Caki2 (cell line): ENCODE measurements at places on chromosomes 3 and 15. TPM values are rescaled to one million over a fixed set of nuclear protein-coding genes. Genes with fewer than 3 reads are reported as not detected.

GRCh38 chr3:42055291-42055690 is 35.9 kb upstream of the TRAK1 start:
- DNase-seq: no peak

- no peak for DNase-seq
These were observed 174.9 kb upstream of the SEMA6D start for GRCh38 chr15:47542312-47542989.

DNA sequence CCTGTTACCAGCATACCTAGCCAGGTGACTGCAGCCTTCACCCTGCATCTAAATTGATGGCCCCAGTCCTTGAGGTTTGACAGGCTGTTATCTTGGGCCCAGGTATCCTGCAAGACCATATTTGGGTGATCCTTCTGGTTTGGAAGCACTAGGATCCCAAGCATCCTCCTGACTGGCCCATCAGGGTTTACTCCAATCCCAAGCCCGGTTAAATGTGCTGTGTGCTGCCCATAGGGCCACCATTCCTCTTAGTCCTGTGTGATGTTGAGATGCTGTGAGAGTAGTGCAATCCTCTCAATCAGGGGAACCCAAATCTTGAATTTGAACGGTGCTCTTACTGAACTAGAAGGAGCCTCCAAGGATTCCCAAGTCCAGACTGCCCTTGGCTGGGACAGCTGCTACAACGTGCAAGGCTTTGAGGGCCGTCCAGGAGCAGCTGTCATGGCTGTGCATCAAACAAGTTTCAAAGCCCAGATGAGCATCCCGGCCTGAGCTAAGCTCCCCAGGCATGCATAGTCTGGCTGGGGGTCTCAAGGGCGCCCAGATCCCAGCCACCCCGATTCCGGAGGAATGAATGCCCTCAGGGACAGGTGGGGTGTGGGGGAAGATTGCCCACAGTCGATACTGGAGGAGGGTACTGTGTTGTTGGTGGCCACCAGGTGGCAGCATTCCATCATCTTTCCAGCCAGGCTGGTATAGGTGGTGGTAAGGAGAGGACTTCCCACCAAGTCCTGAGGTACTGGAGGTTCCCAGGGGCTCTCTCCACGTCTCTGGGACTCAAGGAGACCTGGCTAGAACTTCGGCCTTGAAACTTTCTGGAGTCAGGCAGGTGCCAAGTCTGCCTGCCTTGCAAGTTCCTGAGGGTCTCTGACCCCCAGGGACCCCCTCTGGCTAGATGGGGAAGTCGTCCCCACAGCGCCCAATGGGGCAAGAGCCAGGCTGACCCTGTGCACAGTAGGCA is 32.6 kb downstream of the RBM5 start:
- DNase-seq: peak; percentile 52

DNA sequence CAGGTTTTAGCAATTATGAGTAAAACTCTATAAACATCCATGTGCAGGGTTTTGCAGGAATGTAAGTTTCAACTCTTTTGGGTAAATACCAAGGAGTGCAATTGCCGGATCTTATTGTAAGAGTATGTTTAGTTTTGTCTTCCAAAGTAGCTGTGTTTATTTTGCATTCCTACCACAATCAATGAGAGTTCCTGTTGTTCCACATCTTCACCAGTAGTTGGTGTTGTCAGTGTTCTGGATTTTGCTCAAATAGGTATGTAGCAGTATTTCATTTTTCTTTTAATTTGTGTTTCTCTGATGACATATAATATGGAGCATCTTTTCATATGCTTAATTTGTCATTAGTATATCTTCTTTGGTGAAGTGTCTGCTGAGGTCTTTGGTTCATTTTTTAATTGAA is 185.1 kb upstream of the GALNT15 start:
- DNase-seq: no peak

DNA sequence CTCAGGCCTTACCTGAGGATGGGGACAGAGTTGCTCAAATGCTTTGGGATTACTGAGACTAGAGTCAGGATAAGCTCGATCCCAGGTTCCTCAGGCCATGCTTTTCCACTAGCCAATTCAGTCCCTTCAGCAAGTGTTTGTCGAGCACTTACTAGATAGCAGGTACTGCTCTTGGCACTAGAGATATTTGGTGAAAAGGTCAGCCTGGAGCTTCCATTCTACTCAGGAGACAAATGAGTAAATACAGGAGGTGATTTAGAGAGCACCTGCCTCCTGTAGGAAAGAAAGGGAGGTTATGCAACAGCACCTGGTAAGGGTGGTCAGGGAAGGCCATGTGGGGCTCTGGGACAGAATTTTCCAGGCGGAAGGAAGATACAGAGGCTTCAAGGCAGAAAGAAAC is 99.9 kb downstream of the CACNA1D start:
- no peak for DNase-seq

DNA sequence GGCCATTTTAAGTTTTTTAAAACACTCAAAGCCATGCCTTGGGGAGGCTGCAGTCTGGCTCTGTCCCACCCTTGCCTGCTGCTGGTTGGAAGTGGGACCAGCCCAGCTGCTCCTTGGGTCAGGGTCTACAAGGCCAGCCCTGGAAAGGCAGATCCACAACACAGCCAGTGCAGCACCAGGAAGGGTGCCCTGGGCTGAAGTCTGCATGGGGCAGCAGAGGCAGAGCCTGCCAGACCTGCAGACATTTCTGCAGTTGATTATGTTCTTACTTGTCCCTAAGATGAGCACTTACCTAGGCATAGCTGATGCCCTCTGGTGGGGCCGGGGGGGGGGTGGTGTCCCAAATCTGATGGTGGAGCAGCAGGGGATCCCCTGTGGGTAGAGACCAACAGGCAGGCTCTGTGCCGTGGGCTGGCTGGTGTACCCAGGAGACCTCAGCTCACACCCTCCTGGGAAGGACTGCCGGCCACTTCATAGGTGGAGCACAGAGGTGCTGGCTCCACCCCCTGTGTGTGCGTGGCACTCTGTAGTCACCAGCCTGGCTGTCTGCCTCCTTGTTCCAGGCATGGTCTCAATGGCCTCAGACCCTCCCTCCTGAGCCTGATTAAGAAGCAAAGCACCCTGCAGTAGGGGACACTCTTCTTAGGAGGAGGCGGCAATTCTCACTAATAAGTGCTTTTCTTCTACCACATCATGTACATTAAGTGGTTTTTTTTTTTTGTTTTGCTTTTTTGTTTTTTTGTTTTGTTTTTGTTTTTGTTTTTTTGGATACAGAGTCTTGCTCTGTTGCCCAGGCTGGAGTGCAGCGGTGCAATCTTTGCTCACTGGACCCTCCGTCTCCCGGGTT is 97.4 kb upstream of the KLF13 start:
- no peak for DNase-seq

DNA sequence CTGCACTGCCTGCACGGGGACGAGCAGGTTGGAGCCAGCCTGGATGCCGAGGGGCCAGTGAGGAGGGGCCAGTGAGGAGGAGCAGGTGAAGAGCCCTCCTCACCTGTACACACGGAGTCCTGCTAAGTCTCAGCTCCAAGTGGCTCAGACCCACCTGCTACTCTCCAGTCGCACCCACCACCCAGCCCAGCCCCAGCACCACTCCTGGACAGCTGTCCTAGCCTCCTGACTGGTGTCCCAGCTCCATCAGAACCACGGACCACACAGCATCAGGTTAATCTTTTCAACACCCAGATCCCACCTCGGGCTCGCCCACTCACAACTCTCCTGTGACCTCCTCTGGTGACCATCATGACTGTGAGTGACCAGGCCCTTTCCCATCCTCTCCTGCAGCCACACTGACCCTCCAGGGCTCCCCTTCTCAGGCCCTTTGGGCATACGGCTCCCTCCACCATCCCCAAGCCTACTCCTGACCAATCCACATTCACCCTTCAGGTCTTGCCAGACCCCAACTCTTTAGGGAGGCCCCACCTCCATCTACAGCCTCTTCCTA is 13.8 kb downstream of the EFCC1 start:
- DNase-seq: no peak

GRCh38 chr3:71510510-71510909 is 73.0 kb downstream of the FOXP1 start:
- peak; percentile 29 for DNase-seq

DNA sequence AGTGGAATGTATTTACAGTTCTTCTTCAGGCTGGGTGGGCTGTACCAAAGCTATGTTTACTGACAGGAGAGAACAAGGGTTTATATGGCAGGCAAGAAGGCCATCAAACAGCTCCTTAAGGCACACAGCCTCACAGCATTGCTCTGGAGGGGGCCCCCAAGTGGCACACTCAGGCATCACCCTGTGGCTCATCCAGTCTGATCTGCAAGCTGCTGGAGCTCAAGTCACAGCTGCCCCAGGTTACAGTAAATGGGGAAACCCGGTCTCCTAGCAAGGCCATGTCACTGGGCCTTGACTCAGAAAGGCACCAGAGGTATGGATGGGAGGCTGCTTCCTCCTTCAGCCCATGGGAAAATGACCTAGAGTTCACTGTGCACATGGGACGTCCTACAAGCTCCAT is 67.5 kb downstream of the TFG start:
- no peak for DNase-seq

DNA sequence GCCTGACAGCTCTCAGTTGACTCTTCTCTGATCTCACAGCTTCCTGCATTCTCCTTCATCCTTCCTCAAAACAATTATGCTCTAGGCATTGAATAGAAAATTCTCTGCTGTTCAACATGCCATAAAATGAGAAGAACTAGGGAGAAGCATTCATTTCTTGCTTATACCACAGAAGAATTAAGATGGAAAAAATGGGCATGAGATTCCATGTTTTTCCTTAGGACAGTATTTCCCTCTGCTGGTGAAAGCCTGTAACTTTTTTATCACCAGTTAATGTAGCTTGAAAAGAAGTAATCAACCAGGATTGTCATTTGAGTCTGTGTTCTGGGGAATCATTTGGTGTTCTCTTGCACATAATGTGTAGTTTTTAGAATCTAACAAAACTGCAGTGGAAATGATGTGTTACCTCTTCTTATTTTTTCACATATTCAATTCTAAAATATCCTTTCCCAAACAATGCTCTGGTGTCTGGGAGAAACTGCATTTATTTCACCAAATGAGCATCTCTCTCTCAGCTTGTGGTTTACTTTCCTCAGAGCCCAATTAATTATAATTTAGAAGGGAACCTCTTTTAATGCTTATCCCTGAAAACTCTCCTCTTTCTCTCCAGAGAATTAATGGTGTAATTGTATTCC is 92.8 kb upstream of the DCBLD2 start:
- DNase-seq: peak; percentile 49

The ITIH3 gene
- not detected in 2 replicates for total RNA-seq

The ALDH1A2 gene
- 0.81 and 18.9 TPM in 2 replicates for total RNA-seq

The TRH gene
- not detected in 2 replicates for total RNA-seq

The CFAP100 gene
- total RNA-seq: not detected in 2 replicates

The KY gene
- not detected in 2 replicates for total RNA-seq

The ACTRT3 gene
- total RNA-seq: 0.34 and 0.81 TPM in 2 replicates
